ENCODE measurements at places on chromosomes 2 and 18.

GRCh38 chr2:21372654-21373053, 248.9 kb downstream of the TDRD15 start:
- peak; percentile 3 for DNase-seq

DNA sequence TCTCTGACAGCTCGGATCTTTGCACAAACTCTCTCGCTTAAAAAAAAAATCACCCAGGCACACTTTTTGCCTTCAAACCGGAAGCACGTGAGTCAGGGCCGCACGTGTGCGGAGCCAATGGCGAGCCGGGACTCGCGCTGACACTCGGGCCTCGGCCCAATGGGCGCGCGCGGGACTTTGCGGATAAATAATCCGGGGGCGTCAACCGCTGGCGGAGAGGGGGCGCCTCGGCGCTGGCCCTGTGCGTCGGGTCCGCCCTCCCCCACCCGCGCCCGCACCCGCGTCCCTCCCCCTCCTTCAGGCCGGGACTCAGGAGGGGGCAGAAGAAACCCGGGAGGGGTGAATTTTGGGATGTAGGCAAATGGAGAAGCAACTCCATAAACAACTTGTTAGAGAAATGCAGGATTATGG, 319 bp upstream of the EN1 start:
- peak; percentile 57 for DNase-seq

DNA sequence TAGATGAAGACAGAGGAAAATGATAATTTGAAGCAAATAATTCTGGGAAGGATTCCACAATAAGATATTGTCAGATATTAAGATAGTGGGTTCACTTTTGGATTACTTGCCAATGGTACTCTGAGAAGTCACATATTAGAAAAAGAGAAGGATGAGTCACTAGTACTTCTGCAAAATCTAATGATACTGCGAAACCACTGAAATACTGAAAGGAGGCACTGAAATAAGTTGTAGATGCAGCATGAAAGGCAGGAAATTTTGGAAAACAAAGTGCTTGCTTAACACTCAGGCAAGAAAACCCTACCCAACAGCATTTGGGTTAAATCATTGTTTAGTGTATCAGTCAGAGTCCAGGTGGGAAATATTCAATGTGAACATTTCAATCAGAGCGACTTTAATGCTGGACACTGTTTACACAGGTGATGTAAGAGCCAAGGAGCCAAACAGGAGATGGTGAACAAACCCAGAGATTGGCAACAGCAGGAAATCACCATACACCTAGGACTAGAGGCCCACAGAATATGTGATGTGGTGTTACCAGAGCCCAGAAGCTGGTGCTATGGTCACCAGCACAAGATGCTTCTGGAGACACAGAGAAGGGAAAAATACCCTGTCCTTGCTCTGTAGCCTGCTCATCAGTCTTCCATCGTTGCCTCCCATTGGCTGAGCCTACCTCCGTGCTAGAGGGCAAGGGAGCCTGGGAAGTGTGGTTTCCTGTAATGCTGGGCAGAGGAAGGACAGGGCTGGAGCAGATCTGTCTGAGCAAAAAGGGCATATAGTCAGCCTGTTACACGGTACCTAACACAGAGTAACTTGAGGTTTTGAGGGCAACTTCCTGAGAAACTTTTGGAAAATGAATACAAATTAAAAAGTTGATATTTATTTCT, 204.7 kb upstream of the ITGA4 start:
- DNase-seq = no peak

- no peak for DNase-seq
Measured at GRCh38 chr2:197158591-197159550, 151.7 kb downstream of the ANKRD44 start.

- DNase-seq = no peak
Measured at GRCh38 chr2:37773371-37774130, 102.1 kb upstream of the CDC42EP3 start.

DNA sequence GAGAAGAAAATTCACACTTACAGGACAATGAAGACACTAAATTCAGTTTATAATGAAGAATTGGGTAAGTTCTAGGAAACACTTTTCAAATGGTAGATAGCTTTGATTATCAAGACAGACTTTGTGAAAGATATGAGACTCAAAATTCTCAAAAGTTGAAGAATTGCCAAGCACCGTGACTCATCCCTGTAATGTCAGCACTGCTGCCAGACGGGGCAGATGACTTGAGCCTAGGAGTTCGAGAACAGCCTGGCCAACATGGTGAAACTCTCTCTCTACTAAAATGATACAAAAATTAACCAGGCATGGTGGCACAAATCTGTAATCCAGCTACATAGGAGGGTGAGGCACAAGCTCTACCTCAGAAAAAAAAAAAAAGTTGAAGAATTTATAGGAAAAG, 1820.1 kb upstream of the LRRTM1 start:
- no peak for DNase-seq

- DNase-seq = no peak
Measured at GRCh38 chr2:2674831-2675230, 343.8 kb upstream of the MYT1L start.

DNA sequence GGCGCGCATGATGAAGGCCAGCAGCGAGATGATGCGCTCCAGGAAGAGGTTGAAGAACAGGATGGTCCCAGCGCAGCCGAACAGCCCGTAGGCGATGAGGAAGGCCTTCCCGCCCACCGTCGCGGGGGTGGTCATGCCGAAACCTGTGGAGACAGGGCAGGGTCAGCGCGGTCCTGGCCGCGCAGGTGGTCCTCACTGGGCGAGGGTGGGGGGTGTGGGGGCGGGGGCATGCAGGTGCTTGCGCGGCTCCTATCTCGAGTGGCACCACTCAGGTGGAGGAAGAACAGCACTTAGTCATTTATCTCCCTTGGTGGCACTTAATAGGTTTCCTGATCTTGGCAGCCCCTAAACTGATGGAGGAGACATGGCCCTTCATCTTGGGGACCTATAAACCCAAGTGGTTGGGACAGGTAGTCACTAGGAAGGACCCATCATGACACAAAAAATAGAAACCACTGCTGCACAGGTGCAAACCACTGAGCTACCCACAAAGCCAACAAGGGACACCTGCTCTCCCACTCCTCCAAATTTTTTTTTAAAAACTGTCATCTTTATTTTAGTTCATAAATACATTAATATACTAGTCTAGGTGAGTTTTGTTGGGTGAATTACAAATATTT, 118.8 kb downstream of the MSH2 start:
- no peak for DNase-seq

DNA sequence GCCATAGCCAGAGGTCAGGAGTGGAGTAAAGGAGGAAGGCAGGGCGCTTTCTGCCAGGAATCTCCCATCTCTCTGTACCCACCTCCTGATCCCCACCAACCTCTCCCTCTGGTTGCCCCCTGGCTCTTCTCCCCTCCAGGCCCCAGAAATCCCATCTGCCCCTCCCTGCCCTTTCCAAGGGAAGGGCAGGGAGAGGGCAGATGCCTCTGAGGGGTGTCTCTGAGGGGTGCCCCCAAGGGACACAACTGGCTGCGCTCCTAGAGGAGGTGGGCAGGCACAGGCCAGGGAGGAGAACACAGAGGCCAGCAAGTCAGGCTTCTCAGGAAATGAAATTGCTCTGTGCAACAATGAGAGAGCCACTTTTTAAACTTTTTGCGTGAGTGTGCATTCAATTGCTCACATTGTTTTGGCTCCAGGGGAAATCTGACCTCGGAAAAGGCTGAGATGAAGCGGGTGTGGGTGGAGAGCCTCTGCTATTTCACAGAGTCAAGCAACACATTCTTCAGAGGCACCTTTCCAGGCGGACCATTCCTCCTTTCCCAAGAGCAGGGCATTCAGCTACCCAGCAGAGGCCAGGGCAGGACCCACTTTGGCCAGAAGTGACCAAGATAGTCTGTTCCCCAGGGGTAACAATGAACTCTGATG, 125.5 kb downstream of the SMAD7 start:
- no peak for DNase-seq

DNA sequence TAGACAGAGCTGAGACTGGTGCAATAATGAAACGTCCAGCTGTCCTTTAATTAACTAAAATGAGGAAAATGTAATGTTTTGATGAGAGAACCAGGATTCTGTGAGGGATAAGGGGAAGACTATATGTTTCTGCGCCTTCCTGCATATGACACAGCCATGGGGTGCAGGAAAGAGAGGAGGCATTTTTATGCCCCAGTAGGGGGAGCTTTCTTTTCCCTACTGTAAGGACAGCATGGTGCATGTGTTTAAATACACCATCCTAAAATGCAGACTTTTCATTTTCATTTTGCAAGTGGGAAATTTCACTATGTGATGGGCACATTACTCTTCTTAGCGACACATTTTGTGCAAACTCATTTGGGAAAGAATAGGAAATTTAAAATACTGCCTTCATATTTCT, 446.1 kb downstream of the ARHGAP15 start:
- DNase-seq = no peak

DNA sequence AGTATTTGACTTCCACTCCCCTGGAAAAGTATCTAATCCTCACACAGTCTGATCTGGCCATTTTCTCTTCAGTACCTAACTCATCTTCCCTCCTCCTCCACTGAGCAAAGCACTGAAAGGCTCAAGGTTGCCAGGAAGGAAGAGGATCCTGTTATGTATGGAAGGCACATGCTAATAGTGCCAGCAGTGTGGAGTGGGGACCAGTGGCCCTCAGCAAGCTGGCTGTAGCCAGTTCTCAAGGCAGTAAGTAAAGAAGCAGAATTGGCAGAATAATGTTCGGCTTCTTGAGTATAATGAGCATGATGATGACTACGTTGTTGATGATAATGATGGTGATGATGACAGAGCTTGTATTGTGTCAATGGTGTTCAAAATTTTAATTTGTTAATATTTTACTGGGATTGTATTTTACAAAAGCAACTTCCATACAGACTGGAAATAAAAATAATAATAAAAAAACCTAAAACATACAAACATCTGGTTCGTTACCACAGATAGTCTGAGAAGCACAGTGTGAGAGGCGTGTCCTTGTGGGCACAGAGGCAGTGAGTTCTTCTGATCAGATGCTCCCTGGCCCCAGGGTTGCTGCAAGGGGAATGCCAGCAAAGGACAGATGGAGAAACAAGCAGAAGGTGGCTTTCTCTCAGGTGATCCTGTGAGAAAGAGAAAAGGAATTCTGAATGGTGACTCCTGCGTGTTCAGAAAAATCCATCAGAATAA, 528.8 kb downstream of the CMPK2 start:
- DNase-seq = no peak

DNA sequence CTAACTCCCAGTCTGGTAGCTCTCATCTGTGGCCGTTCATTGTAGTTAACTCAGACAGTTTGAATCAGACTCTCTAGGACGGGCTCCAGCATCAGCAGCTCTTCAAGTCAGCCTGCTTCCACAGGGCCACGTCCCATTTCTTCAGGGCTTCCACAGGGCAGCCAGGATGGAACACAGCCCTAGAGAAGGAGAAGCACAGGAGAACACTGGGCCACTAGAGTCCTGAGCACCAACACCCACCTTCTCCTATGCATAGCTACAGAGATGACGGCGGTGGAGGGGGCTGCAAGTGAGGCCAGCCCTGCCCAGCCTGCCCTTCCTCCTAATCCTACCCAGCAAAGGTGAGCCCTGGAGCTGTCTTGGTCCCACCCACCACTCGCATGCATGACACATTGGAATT, 10.2 kb upstream of the TEX261 start:
- DNase-seq = no peak

GRCh38 chr2:69366-70344, 23.4 kb upstream of the FAM110C start:
- no peak for DNase-seq

GRCh38 chr2:55452879-55453278, 33.2 kb upstream of the CCDC88A start:
- DNase-seq = no peak

GRCh38 chr2:98039085-98039756, 43.5 kb upstream of the TMEM131 start:
- DNase-seq = no peak

DNA sequence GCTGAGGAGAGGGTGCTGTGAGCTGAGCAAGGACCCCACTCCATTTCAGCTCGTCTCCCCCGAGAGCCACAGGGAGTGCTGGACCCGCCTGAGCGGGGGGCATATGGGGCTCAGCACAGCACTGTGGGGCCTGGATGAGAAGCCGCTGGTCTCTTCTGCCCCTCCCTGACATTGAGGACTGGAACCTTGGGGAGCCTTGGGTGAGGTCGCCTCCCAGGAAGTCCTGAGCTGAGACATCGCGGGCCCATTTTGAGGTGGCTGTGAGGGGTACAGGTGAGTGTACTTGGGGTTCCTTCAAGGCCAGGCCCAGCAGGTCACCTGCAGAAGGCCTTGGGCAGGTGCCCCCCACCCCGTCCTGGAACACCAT, 3.1 kb upstream of the AQP12A start:
- DNase-seq = no peak

DNA sequence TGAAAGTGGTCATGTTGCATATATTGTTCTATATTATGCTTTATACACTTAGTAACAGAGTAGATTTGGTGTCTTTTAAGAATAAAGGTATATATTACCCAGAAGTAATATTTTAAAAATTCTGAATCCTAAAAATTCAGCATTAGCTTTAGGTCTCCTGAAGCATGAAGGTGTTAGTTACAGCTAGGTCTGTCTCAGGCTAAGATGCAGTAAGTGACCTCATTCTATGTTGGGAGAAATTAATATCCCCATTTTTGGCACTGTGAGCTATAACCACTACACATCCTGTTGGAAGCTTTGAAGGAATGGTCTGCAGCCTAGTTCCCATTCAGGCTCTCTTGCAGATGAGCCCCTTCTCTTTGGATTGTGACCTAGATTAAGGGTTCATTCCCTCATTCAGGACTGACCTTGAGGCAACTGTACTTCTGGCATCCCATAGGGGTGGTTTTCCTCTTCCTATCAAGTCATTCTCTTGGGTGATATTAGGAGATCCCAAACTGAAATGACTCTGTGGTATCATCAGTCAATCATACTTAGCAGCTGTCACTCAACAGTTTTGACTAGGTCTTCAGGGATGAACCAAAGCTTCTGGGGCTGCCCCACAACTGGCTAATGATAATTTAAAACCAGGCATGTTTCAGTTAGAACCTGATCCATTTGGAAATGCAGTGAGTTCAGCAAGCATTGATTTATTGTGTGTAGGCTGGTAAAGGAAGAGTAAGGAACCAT, 117.7 kb downstream of the GPD2 start:
- DNase-seq = no peak

DNA sequence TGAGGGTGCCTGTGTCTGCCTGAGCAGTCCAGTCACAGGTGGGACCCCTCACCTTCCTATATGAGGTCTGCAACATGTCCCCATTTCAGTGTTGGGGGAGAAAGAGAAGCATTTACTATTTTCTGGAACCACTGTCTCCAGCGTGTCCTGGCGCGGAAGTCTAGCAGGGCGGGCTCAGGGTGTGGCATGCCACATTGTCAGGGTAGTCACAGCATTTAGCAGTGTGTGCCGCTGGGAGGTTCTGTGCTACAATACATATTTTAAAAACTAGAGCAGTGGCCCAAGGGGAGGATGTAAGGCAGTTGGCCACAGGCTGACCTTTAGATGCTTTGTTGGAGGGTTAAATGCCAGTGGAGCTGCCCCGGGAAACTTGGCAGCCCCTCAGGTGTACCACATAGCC, 12.5 kb downstream of the UBE2F start:
- no peak for DNase-seq

- DNase-seq = no peak
Measured at GRCh38 chr18:59878644-59879043, 21.2 kb upstream of the PMAIP1 start.

- no peak for DNase-seq
Measured at GRCh38 chr18:7604361-7604760, 37.2 kb downstream of the PTPRM start.

- DNase-seq = peak; percentile 50
Measured at GRCh38 chr2:11446733-11447248, 19.2 kb downstream of the E2F6 start.
